ENCODE measurements at places on chromosomes 5 and 9. TPM values are rescaled to one million over a fixed set of nuclear protein-coding genes. Genes with fewer than 3 reads are reported as not detected.

Gene AQP7
- not detected for total RNA-seq

Gene CCDC192
- not detected for total RNA-seq

Gene GARIN3
- not detected for total RNA-seq

Gene JAK2
- total RNA-seq = 30.0 TPM

Gene LHFPL2
- total RNA-seq = 1.00 TPM

Gene DBH
- total RNA-seq = not detected

Gene ARL14EPL
- total RNA-seq = not detected

Gene UHRF2
- 130 TPM for total RNA-seq

Gene IFNA13
- total RNA-seq = not detected

Gene SPARC
- total RNA-seq = 23.4 TPM

Gene MVB12B
- 2.0 TPM for total RNA-seq

Measured in natural killer cell (primary cell).